Heart right ventricle (tissue), 16 donors: ENCODE measurements at places on chromosomes 6 and 20.

GRCh38 chr20:62830821-62831220, 14.0 kb downstream of the COL9A3 start:
- DNase-seq: no peak

- DNase-seq: no peak
Observed at GRCh38 chr20:9270831-9271230, 201.9 kb downstream of the PLCB4 start.

DNA sequence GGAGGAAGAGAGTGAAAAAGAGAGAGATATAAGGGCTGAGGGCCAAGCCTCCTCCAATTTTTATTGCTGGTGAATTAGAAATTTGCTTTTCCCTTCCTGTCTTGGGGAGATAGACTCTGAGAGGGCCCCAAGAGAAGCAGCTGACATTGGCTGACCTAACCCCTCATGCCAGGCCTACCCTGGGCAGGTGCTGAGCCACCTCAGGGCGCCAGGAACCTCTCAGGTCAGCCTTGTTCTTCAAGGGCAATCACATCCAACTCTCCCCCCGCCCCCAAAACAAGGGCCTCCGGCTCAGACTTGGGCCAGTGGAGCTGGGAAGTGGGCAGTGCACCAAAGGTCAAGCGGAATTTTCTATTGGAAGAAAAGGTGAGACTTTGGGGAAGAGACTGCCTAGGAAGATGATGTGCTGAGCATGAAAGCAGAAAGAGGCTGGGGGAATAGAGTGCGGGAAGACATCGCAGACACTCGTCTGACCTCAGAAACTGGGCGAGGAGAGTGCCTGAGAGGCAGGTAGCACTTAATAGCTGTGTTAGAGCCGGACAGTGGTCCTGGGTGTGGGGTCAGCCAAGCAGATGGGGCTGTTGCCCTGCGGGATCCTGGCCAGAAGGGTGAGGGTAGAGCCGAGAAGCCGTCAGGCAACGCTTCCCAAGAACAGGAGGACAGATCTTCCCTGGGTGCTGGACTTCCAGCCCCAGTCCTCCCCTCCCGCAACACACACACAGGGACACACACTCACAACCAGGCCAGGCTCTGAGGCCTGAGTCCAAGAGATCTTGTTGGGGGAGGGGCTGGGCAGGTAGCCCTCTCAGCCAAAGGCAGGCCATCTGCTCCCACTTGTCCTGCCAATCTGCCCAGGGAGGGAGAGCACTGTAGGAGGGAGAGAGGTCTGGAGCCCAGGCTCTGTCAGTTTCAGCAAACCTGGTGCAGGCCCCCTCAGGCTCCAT, 3.7 kb upstream of the FASTKD5 start:
- DNase-seq: no peak

- no peak for DNase-seq
Observed at GRCh38 chr6:133816171-133816570, 72.7 kb upstream of the TCF21 start.

- DNase-seq: no peak
Observed at GRCh38 chr6:41093729-41094128, 21.0 kb downstream of the NFYA start.

- DNase-seq: no peak
Observed at GRCh38 chr6:55919716-55920308, 44.4 kb upstream of the BMP5 start.

DNA sequence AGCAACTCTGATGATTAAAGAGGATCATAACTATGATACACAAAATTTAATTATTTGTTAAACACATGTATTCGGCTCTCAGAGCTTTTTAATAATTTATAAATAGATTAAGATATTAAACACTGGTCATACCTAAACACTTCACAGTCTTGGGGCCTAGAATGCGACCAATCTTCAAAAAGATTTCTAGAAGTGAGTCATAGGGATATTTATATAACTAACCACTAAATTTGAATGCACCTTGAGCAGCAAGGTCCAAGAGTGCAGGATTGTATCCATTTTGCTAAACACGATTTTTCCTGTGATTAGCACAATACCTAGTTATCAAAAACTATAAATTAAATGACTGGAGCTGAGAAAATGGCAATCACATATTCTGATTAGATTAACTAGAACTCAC, 709.3 kb downstream of the EPHA7 start:
- DNase-seq: no peak
